ENCODE measurements at places on chromosomes 5 and 9.

- DNase-seq, result no peak
- no peak overlapping the region for H3K4me3 ChIP-seq
These were observed 12.6 kb upstream of the TNIP1 start for GRCh38 chr5:151093476-151093889.

DNA sequence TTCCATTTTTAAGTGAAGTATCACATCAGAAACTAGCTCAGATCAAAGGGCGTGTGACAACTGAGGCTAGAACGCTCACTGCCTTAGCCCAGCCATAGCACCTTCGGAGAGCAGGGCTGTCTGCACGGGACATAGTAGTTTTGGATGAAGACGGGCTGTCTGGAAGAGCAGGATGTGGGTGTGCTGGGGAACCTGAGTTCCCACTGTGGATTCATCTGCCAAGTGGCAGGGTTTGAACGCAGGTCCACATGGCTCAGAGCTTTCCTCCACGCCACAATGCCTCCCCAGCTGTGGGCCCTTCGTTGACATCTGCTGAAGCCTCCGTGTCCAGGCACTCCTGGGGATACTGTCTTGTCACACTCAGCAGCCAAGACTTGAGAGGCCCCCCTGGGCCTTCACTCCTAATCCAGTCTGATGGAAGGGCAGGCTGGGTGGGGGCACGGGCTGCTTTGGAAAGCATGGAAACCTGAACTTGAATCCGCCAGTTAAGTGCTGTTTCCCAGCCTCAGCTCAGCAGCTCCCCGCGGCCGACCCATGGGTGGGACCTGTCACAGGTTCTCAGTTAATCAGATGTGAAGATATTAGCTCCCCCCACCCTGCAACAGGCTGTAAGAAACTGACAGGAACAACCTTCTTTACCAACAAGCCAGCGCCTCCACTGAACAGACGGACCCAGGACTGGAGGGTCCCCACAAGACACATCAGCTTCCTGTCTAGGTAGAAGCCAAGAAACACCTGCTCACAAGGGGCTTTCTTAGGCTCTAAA lies 228.1 kb downstream of the FANCC start:
- no peaks in the 10 kb centered on the region for H3K36me3 ChIP-seq
- H3K4me3 ChIP-seq, result no peak overlapping the region
- H3K27me3 ChIP-seq, result no peaks in the 10 kb centered on the region
- no peak for DNase-seq
- H3K4me1 ChIP-seq, result no peaks in the 10 kb centered on the region
- H3K27ac ChIP-seq, result no peak overlapping the region

DNA sequence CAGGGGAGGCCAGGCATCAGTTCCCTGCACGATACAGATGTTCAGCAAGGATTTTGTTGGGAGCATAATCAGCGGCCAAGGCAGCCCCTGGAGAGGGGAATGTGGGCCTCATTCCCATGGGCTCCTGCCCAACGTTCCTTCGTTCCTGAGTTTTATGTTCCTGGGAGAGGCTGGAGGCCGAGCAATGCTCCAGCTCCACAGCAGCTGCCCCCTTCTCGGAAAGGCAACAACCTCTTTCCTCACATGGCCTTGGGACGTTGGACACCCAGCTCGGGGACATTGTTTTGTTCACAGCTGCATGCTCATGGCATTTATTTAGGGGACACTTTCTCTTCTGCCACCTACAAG lies 63.8 kb upstream of the COL15A1 start:
- H3K4me3 ChIP-seq, result no peak overlapping the region
- no peak overlapping the region for H3K27ac ChIP-seq
- no peaks in the 10 kb centered on the region for H3K27me3 ChIP-seq
- no peaks in the 10 kb centered on the region for H3K4me1 ChIP-seq
- H3K36me3 ChIP-seq, result no peaks in the 10 kb centered on the region

DNA sequence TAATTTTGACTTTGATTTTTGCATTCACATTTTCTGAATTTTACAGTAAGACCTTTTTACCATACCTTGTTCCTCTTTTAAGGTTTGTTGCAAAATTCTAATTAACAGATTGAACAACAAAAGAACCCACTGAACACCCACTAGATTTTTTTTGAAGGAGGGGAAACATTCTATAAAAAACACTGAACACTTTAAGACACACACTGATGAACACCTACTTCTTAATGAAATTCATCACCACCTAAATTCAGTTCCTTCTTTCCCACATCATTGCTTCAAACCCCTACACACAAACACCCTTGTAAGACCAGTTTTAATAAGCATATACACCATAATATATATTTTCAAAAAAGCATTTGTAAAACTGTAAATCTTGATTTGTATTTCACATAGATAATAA lies 559.0 kb upstream of the MEF2C start:
- H3K36me3 ChIP-seq, result no peaks in the 10 kb centered on the region
- H3K4me1 ChIP-seq, result no peaks in the 10 kb centered on the region
- DNase-seq, result no peak
- no peak overlapping the region for H3K27ac ChIP-seq
- no peak overlapping the region for H3K4me3 ChIP-seq
- no peaks in the 10 kb centered on the region for H3K27me3 ChIP-seq

DNA sequence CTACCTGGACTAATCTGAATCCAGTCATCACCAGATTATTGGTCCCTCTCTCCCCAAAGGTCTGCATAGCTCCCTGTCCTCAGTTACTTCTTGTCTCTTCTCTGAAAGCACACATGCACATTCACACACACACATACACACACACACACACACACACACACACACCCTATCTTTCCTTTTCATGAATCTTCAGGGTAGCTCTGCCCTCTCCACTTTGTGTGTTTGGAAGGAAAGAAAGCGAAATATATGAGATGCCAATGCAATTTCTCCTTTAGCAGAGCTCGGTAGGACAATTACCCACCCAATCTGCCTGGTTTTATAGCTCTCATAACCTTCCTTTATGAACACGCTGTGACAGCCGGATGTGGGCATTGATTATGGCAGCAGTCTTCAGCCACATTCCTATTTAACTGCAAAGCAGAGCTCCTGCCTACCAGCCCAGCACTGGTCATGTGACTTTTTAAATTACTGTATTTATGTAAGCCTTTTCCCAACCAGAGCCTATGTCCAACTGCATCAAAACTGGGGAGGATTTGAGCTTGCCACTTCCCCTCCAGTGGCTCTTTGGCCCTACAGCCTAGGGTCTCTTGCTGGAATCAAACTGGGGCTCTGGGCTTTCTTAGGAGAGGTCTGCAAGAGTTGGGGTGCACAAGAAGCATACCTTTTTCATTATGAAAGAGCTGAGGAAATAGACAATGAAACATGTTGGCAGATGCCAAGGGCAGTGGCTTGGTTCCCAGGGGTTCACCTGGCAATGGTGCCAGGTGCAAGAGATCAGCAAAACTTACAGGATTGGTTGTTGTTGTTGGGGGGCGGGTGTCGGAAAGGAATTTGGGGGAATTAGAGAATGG lies 20.8 kb upstream of the MATR3 start:
- H3K27me3 ChIP-seq, result no peaks in the 10 kb centered on the region
- H3K4me3 ChIP-seq, result peak overlapping the region; percentile 89
- peak overlapping the region; percentile 67 for H3K27ac ChIP-seq
- H3K36me3 ChIP-seq, result no peaks in the 10 kb centered on the region
- peak; percentile 49 for DNase-seq

DNA sequence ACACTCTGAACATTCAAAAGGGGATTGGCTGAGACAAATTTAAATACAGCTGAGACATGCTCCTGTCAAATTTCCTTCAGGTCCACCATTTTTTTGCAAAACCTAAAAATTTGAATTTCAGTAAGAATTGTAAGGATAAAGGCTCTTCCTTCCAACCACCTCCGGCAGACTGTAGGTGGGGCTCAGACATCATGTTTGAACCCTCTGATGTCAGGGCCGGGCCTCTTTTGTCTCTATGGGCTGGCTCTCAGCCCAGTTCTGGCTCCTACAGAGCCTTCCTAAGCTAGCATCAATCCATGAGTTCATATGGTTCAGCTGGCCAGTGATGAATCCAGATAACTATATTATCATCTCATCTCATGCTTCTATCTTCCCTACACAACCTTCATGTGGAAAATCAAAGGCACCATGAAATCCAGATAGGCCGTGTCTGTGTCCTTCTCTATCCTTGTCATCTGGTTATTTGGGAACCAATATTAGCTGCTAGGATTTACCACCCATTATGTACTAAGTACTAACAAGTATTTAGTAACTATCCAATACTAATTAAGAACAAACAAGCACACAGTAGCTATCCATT lies 44.2 kb downstream of the NIPSNAP3B start:
- no peaks in the 10 kb centered on the region for H3K36me3 ChIP-seq
- H3K27me3 ChIP-seq, result no peaks in the 10 kb centered on the region
- no peak overlapping the region for H3K4me3 ChIP-seq
- H3K27ac ChIP-seq, result no peak overlapping the region
- no peak for DNase-seq

DNA sequence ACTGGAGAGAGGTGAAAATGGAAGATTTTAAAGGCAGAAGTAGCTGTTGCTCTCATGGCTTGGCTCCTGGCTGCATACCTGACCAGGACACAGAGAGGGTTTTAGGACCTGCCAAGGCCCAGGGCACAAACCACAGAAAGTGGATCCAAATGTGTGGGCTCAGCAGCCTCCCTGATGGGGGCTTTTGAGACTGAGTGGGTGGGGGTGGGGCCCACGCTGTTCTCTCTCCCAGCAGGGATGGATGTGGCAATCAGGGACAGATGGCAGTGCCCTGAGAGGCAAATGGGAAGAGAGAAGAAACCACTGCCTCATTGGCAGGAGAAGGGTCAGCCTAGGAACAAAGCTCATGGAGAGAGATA lies 34.9 kb upstream of the TIFAB start:
- no peak overlapping the region for H3K4me3 ChIP-seq
- DNase-seq, result no peak
- no peaks in the 10 kb centered on the region for H3K4me1 ChIP-seq
- H3K36me3 ChIP-seq, result no peaks in the 10 kb centered on the region
- peaks cover 20% of the 10 kb centered on the region for H3K27me3 ChIP-seq

- DNase-seq, result no peak
- no peaks in the 10 kb centered on the region for H3K4me1 ChIP-seq
- H3K36me3 ChIP-seq, result no peaks in the 10 kb centered on the region
- H3K4me3 ChIP-seq, result no peak overlapping the region
- no peaks in the 10 kb centered on the region for H3K27me3 ChIP-seq
- no peak overlapping the region for H3K27ac ChIP-seq
These were observed 267.2 kb upstream of the DAB2 start for GRCh38 chr5:39691993-39692392.

DNA sequence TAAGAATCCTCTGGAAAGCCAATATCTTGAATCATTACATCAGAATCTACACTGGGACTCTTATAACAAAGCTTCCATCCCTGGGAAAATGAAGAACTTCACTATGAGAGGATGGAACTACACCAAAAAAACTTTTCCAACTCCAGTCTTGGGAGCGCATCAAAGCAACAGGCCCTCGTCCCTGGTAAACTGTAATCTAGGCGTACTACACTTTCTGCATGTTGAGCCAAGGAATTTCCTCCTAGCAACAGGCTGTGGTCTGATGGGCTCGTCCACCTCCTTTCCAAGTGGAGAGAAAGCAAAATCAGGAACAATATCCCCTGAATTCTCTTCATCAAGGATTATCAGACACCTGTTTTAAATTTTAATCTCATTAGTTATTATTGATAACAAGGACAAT lies 94.1 kb downstream of the NFIB start:
- H3K4me3 ChIP-seq, result no peak overlapping the region
- no peak for DNase-seq
- H3K27ac ChIP-seq, result no peak overlapping the region
- H3K36me3 ChIP-seq, result no peaks in the 10 kb centered on the region
- H3K4me1 ChIP-seq, result no peaks in the 10 kb centered on the region

DNA sequence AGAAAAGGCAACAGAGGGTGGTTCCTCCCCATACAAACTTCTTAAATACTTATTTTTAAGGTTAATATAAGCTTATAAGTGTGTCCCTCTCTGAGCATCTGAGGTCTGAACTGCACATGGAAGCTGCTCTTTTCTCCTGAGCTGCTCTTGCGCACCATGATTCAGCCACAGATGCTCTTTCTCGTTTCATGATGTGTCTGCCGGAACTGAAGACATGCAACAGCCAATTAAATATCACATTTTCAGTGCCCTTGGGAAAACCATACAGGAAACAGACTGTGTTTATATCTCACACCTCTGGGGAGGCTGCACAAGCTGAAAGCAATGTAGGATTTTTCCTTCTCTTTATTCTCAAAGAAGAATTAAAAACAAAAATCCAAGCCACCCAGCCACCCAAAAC lies 96.8 kb upstream of the NREP start:
- H3K4me3 ChIP-seq, result no peak overlapping the region
- H3K36me3 ChIP-seq, result no peaks in the 10 kb centered on the region
- no peaks in the 10 kb centered on the region for H3K4me1 ChIP-seq
- H3K27ac ChIP-seq, result no peak overlapping the region
- H3K27me3 ChIP-seq, result no peaks in the 10 kb centered on the region

GRCh38 chr9:394347-395052 lies 179.8 kb downstream of the DOCK8 start:
- no peak for DNase-seq
- H3K4me1 ChIP-seq, result no peaks in the 10 kb centered on the region

DNA sequence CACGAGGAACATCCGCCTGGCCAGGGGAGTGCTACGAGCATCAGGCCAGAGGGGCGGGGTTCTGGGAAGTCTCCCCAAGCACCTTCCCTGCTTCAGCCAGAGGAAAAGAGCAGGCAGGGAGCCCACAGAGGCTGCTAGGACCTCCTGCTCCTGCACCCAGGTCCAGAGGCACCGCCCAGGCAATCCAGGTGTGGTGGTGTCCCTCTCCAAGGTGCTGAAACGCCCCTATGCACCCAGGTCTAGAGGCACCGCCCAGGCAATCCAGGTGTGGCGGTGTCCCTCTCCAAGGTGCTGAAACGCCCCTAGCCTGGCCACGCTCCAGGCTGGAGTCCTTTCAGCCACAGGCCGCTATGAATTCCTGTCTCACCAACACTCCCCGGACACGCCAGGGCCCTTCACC lies 10.7 kb upstream of the UBAC1 start:
- peak; percentile 20 for DNase-seq
- no peaks in the 10 kb centered on the region for H3K27me3 ChIP-seq
- H3K27ac ChIP-seq, result no peak overlapping the region
- H3K4me1 ChIP-seq, result peaks cover 9% of the 10 kb centered on the region
- no peak overlapping the region for H3K4me3 ChIP-seq

GRCh38 chr5:56638768-56639238 lies 176.5 kb upstream of the MAP3K1 start:
- peak; percentile 12 for DNase-seq
- no peak overlapping the region for H3K27ac ChIP-seq
- H3K4me1 ChIP-seq, result no peaks in the 10 kb centered on the region
- no peaks in the 10 kb centered on the region for H3K36me3 ChIP-seq

DNA sequence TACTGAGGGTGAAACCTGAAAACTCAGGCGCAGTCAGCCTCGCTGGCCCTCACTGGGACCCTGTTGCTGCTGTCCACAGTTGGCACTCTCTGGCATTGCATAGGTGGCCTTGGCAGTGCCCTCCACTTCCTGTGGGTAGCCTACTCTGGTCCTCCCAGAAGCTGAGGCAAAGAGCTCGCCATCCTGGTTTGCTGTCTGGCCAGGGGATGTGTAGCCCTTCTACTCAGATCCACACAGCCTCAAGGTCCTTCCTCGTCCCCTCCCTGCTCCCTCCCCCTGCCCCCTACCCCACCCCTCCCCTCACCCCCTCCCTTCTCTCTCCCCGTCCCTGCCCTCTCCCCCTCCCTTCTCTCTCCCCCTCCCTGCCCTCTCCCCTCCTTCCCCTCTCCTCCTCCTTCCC lies 176.0 kb downstream of the OLFM1 start:
- no peaks in the 10 kb centered on the region for H3K36me3 ChIP-seq
- H3K27ac ChIP-seq, result no peak overlapping the region
- no peaks in the 10 kb centered on the region for H3K27me3 ChIP-seq
- no peak for DNase-seq
